Colonic mucosa (tissue), 4 donors: ENCODE measurements at places on chromosomes 3 and 15.

DNA sequence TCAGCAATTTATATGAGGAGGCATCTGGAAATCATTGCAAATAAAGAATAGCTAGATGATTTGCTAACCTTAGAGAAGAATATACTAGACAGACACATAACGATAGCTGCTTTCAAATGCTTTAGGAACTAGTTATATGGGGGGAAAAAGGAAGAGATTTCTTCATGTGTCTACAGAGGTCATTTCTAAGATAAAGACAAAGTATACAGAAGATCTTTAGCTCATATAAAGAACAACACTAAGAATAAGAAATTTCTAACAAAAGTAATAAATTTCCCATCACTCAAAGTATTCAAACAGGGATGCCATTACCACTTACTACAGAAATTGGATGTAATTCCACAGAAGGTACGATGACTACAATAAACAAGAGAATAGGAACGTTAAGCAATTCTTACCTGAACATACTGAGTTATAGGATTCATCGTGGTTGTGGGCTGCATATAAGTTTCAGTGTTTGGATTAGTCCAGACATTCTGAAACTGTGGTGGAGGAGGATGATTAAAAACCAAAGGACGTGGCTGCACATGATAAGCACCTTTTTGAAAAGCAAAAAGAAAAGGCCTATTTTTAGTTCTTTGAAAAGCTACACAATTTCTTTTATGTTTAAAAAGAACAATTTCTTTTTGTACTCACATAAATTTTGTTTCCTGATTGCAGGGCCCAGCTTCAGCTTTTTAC is 8.7 kb downstream of the DAZL start:
- DNase-seq, result no peak

DNA sequence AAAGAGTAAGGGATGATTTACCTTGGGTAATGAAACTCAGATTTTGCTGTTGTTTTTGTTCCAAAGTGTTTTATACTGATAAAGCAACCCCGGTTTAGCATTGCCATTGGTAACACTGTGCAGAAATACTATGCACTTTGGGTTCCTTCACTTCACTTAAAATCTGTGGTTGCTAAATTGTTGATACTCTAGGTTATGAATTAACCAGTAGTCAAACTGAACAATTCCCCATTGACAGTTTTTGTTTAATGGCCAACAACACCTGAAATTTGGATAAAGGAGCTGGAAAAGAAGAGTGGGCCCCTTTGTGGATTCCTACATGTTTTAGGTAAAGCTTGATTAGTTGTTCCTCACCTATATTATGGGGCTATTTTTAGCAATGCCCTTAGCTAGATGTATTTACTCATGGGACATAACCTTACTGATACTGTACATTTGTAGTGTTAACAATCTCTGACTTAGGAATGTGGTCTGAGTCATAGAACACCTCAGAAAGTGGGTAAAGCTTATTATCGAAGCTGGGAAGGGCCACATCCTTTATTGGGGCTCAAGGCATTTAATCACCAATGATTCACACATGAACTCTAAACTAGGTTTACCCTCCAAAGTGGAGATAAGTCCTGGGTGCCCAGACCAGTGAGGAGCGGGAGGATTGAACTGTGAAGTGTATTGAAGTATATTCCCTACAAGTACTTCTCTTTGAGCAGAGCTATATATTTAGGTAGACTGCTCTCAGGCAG is 29.5 kb upstream of the THRB start:
- DNase-seq, result no peak

DNA sequence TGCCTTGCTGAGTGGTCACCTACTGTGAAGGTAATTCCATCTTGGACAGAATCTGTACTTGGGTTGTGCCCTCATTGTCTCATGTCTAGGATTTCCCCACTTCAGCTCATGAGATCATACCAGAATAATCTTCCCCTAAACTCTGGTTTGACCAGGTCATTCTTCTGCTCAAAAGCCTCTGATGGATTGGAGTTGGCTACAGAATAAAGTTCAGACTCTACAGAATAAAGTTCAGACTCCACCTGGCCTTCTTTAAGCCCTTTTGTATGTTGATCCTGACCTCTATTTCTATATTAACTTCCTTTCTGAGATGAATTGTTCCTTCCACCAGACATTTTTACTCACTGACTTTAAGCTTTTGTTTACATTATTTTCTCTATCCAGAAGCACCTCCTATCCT is 6.4 kb upstream of the GLCE start:
- DNase-seq, result no peak

DNA sequence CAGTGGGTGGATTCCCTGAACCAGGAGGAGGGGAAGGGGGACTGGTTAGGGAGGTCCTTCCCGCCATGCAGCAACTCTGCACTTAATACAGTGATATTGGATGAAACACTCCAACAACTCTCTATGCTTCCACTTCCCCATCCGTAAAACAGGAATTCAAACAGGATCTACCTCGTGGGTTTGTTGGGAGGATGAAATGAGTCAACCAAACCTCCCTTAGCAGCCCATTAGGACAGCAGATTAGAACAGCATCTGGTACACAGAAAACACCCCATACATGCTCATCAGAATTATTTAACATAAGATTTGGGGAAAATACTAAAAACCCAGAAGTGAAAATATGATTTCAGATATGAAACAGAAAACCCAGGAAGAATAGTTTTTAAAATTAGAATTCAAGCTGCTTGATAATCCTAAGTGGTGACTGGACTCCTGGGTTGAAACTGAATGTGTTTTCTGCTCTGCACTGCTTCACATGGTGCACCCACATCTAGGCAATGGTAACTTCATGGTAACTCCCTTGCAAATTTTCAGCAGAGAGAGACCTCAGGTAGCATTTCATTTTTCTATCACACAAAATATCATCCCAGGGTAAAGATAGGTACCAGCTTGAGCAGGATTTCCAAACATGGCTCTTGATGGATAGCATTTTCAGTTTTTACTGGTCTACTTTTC is 326.8 kb upstream of the FRG2C start:
- DNase-seq, result no peak
